ENCODE measurements at places on chromosomes 5 and 9.

GRCh38 chr5:33340195-33340594 lies 100.6 kb upstream of the TARS1 start:
- DNase-seq, result no peak

GRCh38 chr9:124022201-124023121 lies 10.9 kb downstream of the LHX2 start:
- no peak for DNase-seq

- no peak for DNase-seq
Measured at GRCh38 chr9:134189145-134189469, 24.7 kb upstream of the RNU6ATAC start.

DNA sequence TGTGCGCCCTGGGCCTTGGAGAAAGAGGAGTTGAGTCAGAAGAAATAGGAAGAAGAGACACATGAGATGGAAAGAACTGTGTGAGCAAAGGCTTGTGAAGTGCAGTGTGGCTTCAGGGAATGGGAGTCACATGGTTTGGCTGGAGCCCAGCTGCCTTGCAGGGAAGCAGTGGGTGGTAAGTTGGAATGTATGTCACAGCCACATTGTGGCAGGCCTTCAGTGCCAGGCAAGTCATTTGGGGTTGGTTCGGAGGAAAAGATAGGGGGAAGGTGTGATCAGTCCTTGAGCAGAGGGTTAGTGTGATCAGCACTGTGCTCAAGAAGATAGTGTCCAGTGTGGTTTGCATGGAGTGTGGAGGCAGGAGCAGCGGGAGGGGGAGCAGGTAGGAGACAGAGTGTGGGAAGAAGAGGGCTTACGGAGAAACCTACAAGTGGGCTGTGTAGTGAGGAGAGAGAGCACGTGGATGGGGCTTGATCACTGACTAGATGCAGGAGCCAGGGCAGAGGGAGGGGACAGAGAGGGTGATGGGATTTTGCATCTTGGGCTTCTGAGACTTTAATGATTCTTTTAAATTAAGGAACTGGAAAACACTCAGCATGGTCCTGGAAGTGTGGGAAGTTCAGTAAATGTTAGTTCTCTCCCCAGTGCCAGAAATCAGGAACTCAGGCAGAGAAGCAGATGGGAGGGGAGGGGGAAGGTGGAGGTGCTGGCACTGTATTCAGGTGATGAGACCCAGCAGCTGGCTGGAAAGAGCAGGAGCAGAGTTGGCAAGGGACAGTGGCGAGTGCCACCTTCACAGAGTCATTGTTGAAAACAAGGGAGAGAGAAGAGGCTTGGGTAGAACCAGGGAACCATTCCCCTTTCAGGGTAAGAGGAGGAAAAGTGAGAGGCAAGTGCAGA lies 46.6 kb downstream of the ARHGAP26 start:
- DNase-seq, result no peak

DNA sequence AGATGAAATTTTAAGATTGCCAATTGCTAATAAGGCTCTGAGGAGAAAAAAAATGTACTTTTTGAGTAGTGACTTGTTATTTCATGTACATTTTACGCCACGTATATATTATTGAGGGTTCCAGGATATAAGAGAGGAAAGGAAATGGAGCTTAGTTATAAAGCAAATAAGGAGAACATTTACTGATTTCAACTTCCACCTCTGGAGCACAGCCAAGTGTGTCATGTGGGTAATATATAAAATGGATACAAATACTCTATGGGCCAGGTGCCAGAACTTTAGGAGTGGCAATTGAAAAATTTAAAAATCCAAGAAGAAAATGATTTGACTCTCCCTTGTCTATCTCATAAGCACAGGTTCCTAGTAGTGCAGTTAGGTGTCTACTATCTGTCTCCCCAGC lies 45.0 kb upstream of the VLDLR start:
- no peak for DNase-seq

GRCh38 chr5:168136340-168136739 lies 155.1 kb upstream of the WWC1 start:
- DNase-seq, result no peak

GRCh38 chr5:14932902-14933469 lies 61.4 kb upstream of the ANKH start:
- DNase-seq, result no peak

DNA sequence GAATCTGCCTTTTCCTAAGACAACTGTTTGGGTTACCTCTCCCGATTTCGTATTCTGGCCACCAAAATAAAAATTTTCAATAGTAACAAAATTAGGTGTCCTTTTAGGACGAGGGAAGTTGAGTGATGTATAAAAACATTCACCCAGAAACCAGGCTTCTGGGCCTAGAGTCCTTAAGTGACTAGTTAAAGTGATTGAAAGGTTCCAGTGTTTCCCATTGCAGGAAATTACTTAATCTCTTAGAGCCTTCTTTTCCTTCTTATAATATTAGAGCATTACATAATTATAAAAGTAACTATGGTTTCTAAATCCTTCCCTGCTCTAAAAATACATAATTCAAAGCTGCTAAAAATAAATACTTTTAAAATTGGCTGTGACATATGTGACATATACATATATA lies 7.3 kb downstream of the MCIDAS start:
- no peak for DNase-seq

DNA sequence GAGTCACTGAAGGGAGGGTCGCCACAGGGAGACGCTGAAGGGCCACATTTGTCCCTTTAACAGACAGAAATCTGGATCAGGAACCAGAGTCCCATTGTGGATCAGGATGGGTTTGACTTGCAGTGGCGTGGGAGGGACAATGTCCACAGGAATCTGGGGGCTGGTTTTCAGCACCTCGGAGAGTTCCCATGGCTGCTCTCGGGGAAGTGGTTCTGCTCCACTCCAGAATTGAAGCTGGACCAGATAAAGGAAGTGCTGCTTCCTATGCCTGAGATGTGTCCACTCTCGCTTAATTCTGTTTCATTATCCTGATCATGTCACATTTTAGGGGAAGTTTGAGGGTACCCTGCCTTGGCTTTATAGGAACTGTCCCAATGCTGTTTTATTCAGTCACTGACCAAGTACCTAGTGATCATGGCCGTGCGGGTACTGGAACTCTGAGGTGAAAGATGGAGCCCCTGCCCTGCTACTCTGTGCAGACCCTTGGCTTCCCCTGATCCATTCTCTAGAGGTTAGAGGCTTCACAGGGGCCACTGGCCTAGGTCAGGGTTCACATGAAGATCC lies 28.7 kb downstream of the ENHO start:
- peak; percentile 9 for DNase-seq

DNA sequence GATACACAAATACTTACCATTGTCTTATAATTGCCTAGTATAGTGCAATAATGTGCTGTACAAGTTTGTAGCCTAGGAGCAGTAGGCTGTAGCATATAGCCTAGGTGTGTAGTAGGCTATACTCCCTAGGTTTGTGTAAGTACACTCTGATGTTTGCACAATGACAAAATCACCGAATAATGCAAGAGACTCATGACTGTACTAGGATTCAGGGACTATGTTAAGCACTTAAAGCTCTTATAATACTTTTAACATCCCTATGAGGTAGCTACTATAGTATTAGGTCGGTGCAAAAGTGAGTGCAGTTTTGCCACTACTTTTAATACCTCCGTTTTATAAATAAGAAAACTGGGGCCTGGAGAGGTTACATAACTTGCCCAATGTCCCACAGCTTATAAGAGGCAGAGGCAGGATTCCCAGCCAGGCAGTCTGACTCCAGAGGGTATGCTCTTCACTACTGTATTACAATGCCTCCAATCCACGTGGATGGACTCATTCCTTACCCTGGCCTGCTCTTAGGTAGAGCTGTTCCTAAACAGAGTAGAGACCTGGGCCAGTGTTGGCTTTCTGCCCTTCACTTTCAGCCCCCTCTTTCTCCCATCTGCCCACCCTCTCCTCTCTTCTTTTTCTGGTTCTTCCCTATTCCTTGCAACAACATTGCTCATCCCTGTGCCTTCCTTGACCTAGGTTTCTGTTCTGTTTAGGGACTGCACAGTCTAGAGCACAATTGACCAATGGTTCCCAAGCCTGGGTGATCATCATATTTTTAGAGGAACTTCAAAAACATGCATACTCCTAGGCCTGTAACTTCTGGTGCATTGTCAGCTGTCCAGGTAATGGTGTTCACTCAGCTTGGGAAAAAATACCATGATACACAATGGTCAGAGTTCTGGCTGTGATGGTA lies 114.0 kb downstream of the CARTPT start:
- no peak for DNase-seq

- DNase-seq, result no peak
Measured at GRCh38 chr5:55544341-55544740, 9.6 kb upstream of the PLPP1 start.
